AG04450 (cell line): ENCODE measurements at places on chromosomes 5 and 9.

- no peak for DNase-seq
Observed at GRCh38 chr5:84364043-84364442, 20.6 kb downstream of the EDIL3 start.

GRCh38 chr5:144009116-144009515 lies 161.3 kb downstream of the YIPF5 start:
- DNase-seq: no peak

- no peak for DNase-seq
Observed at GRCh38 chr9:137504432-137504777, 45.3 kb upstream of the NSMF start.

DNA sequence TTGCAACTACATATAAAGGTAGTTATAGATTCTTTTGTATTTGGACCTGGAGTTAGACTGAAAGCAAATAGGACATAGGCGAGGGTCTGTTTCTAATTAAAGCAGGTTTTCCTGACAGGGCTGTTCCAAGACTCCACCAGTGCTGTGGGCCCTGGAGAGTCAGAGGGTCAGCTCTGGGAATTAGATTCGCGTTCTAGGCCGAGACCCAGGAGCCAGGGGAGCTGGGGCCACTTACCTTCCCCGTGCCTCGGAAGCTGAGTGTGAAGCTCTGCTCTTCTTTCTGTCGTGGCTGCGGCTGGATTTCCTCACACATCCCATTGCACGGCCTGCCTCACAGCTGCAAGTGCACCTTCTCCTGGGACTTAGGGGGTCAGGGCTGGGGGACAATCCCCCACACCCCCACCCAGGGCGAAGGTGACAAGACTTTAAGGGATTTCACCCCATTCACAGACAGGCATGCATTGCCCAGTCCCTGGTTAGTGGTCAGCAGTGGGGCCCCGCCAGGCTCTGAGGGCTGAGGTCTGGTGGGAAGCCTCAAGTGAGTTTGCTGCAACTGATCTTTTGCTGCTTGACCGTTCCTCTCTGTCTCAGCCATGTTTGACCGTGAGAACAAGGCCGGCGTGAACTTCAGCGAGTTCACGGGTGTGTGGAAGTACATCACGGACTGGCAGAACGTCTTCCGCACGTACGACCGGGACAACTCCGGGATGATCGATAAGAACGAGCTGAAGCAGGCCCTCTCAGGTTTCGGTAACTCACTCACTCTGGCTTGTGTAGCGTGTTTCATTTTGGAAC lies 15.3 kb upstream of the AHRR start:
- no peak for DNase-seq

GRCh38 chr5:2271316-2271715 lies 388.6 kb upstream of the IRX4 start:
- no peak for DNase-seq

GRCh38 chr9:125089331-125089730 lies 54.0 kb downstream of the SCAI start:
- DNase-seq: no peak

DNA sequence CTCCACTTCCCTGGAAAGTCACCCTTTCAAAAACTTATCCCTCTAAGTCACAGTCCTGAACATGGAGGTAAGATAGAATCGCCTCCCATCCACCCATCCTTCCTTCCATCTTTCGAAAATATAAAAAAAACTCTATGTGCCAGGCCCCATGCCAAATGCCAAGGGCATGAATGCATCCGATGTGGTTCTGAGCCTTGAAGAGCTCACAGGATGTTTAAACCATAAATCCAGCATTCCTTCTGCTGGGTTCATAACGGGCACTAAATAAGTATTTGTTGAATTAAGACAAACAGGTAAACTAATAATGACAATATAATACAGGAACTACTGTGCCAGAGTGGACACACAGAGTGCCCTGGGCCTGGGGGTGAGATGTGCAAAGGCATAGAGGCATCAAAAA lies 147.3 kb downstream of the TTLL11 start:
- no peak for DNase-seq

DNA sequence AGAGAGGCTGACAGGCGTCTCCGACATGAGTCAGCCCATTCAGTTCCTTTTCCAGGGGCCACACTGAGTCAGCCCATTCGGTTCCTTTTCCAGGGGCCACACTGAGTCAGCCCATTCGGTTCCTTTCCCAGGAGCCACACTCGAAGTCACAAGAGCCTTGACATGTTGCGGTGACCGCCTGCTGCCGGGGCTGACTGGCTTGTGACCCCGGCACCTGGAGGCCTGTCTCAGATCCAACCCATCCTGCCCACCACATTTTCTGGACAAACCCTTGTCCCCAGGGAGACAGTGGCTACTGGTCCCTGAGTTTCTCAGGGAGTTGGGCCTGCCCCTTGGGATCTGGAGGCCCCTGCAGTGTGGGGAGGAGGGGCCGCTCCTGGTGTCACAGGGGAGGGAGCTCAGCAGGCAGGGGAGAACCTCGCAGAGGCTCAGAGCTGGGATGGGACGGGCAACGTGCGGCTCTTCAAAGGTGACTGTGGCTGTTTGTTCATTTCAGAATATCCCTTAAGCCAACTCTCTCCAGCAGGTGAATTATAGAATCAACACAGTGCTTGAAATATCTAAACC lies 40.5 kb upstream of the LPCAT1 start:
- DNase-seq: no peak

- no peak for DNase-seq
Observed at GRCh38 chr5:35197351-35197750, 32.9 kb downstream of the PRLR start.
